ENCODE measurements at places on chromosomes 6 and 20.
A peak's percentile ranks its signal among the peaks of the same experiment; 100 is the strongest.

GRCh38 chr6:456358-456867, 64.9 kb downstream of the IRF4 start:
- no peak for DNase-seq

- no peak for DNase-seq
Observed at GRCh38 chr6:43985329-43985728, 141.9 kb downstream of the MRPL14 start.

GRCh38 chr6:151391471-151392413, at the start of gene ZBTB2:
ZBTB2 (minus strand) TSS chr6:151391559; CDS start chr6:151373637, 17,922 bp downstream.
- peak; percentile 69 for DNase-seq

DNA sequence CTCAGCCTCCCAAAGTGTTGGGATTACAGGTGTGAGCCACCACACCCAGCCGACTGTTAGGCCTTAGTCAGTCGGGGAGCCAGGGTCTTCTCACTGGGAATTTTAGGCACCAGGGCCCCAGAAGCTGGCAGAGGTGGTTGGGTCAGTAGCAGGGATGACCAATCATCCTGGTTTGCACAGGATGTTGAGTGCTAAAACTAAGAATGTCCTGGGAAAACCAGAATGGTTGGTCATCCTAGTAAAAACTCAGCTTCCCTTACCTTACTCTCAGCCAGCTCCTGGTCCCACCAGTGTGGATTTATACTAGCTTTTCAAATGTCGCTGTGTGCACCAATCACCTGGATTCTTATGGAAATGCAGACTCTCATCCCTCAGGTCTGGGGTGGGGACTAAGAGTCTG, 31.8 kb downstream of the KCNG1 start:
- no peak for DNase-seq

DNA sequence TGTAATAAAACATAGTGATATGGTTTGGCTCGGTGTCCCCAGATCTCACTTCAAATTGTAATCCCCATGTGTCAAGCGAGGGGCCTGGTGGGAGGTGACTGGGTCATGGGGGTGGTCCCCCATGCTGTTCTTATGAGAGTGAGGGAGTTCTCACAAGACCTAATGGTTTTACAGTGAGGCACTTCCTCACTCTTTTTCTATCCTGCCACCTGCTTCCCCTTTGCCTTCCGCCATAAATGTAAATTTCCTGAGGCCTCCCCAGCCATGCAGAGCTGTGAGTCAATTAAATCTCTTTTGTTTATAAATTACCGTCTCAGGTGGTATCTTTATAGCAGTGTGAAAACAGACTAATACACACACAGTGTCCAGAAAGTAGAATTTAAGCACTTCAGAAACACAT, 78.5 kb downstream of the REPS1 start:
- peak; percentile 52 for DNase-seq

GRCh38 chr20:276620-277495, 13.7 kb downstream of the C20orf96 start:
- no peak for DNase-seq

- no peak for DNase-seq
Observed at GRCh38 chr6:152298055-152298647, 339.0 kb downstream of the SYNE1 start.

DNA sequence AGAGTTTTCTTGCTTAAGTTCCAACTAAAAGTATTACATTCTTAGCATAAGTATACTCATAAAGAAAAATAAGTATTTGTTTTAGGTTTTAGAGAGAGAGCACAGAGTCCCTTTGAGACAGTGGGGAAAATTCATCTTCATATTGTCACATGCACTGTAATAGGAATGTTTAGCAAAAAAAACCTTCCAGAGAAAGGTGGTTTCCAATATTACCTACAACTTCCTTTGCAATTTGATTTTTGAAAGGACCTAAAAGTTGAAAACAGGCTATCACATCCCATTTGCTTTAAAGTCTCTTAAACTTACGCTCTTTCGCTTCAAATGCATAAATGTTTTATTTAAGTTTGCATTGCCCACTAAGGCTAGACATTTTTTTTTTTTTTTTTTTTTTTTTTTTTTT, 86.4 kb downstream of the OPRM1 start:
- peak; percentile 20 for DNase-seq
